Activated CD4-positive, alpha-beta T cell treated with anti-CD3 and anti-CD28 coated beads, Interleukin-2, amount 50 U/mL, for 48 hours (primary cell): ENCODE measurements at places on chromosomes 12 and 14.

DNA sequence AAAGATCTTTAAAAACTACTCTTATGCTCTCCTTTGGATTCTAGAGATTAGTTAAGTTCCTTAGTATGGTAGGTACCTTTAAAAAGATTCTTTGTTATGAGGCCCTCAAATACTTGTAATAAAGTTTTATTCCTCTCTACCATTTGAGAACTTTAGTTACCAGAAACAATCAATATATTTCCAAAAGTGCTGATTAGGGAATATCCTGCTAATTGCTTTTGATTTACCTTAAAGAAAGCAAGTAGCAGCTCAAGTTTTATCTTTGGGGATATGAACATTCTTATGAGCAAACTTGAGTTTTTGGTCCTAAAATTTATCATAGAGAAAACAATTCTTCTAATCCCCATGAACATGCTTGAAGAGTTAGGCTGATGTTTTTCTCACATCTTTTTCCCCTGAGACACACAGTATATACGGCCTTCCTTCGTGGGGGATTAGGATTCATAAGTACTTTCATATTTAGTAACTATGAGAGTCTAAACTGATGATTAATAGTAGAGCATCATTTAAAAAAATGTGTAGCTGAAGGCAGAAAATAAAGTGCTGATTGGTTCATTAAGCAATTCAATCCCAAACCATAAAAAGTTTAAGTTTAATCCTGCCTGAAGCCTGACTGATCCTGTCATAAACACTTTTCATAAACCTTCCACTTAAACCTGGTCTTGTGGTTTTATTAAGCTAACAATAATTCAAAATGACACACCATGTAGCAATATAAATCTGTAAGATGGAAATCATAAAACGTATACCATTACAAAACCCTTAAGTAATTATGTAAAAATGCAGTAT, 380.5 kb upstream of the FBXO33 start:
- DNase-seq = no peak

DNA sequence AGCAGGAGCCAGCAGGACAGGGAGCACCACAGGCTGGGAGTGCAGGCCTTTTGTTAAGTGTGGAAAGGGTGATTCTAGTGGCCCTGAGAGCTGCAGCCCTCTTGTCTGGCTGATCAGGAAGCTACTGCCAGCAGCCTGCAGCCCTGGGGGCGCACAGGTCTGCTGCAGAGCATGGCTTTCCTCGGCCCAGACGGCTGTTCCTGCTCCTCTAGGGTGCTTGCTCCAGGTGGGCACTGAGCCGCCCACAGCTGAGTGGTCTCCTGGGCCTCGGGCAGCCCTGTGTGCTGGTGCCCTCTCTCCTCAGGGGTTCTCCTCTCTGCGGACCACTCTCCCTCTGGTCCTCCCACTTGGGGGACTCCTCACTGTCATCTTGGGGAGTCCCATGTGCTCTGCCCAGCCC, 18.9 kb downstream of the CCDC88C start:
- DNase-seq = no peak

DNA sequence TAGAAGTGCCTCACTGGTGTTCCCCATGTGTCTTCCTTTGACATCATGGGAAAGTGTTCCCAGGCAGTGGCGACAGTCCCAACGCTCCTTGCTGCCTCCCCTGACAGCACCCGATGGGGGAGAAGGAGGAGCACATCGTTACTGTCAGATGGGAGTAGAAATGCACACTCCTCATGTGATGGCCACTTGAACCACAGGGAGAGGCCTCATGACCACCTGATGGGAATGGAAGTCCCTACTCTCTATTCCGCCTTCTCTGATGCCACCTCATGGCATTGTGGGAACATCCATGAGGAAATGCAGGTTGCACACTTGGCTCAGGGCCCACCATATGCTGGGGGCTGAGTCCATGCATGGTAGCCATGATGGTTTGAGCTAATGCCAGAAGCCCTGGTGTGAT, 14.3 kb upstream of the CORO1C start:
- DNase-seq = no peak

GRCh38 chr12:85626001-85626783, 210.0 kb downstream of the RASSF9 start:
- DNase-seq = no peak

- DNase-seq = peak; percentile 12
Observed at GRCh38 chr14:78228702-78229327, 58.6 kb downstream of the NRXN3 start.

DNA sequence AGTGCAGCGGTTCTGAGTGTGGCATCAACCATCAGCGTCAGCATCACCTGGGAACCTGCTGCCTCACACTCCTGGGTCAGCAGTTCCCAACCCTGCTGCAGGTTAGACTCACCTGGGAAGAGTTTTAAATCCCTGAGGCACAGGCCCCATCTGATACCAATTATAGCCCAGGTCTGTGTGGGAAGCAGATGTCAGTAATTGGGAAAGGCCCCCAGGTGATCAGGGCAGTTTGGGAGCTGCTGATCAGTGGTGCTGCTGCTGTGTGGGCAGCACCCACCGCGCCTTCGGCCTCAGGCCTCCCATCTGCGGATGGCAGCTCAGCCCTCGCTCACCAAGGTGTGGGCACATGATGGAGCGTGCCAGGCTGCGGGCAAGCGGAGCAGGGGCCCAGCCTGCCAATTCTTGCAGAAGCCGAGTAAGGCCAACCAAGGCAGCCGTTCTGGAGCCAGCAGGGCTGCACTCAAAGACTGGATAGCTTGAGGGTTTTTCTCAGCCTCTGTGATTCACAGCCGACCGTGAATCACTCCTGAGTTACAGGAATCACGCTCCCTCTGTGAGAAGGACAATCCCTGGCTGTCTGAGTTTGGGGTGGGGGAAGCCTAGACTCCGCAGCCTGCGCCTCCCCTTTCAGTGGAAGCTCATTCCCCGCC, 155.6 kb upstream of the SFSWAP start:
- no peak for DNase-seq

- DNase-seq = no peak
Observed at GRCh38 chr12:68854554-68854953, 46.6 kb downstream of the MDM2 start.
